NCI-H187 treated with DMSO at 0.1 percent for 48 hours (cell line): ENCODE measurements at places on chromosomes 2 and 18.

DNA sequence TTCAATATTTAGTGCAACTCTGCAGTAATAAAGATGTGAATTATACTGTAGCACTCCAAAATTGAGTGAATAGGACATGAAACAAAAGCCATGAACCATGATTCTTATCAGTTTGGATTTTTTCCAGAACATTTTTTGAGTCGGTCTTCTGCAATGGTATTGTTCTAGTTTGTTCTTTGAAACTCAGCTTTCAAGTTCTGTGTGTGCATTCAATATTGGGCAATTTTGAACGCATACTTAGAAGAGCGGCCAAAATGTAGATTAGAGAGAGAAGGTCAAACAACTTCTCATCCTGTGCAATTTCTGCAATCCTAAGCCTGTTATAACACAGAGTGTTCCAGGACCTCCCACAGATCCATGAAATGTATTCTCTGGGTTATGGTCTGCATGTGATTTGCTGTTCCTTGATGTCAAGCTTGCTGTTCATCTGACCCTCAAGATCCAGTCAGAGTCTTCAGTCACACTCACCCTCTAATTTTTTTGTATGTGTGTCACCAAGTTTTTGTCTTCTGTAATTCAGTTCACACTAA, 48.3 kb downstream of the TSPYL6 start:
- DNase-seq = no peak

- no peak for DNase-seq
Observed at GRCh38 chr2:230688490-230688889, 24.2 kb upstream of the CAB39 start.

DNA sequence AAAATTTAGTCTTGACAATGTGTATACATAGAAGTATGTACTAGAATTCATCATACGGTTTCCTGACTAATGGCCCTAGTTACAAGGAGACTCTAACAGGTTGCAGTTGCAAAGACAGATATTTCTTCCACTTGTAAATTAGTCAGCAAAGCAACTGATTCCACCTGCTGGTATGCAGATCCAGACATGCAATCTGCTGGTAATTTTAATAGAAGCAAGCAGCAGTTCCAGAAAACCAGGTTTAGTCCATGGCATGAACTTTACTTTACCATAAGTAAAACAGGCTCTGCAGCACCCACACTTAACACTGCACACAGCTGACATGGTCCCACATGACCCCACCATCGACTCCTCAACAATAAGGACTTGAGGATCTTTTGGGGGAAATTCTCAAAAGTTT, 110.9 kb upstream of the SP3 start:
- no peak for DNase-seq

DNA sequence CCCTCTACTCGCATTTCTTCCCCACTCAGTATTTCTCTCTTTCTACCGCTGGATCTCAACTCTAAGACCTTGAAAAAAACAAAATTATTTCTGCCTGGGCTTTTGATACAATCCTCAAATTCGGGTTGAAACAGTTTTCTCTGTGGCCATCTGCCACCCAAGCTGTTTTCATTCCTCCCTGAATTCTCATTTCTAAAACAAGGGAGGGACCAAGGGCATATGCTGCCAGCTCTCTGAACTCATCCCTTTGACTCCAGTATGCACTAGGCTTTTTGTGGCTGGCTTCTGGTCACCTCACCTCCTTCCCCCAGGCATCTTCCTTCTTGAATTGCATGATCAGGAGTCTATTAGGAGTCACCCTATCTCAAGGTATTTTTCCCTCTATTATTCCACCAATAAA, 49.5 kb downstream of the CCDC148 start:
- no peak for DNase-seq

DNA sequence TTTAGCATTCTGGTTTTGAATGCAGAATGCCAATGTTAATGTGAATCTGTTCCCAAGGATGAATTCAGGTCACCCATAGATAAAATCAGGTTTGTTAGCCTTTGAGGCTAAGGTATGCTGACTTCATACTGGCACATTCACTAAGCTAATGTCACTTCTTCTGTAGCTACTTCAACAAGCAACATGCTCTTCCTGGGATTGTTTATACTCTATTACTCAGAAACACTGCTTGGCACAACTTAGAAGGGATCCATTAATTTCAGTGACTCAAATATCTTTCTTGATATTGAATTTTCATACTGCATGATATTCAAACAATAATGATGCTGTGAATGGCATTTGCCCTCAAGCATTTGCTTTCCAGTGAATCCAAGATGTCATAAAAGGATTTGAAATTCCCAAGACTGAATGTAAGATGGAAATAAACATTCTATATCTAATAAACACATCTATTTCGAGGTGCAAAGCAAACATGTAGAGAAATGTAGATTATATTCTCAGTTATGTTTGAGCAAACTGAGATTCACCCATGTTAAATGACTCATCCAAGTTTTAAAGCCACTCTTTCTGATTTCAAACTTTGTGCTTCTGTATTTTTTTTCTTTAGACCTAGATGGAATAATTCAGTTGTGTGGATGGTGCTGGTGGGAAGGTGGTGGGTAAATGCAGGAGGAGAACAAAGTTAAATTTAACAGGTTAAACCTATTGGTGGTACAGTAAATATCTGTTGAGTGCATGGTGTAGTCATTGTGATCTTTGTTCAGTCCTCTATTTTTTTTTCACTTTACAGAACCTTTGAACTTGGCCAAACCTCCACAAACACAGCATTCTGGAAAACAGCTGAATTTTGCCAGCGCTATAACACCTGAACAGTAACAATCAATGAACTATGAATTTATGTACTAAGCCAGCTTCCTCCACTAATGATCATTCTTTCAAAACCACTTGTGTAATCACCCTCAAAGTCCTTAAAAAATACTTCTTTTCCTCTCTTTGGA, 162.1 kb upstream of the XIRP2 start:
- DNase-seq = no peak

DNA sequence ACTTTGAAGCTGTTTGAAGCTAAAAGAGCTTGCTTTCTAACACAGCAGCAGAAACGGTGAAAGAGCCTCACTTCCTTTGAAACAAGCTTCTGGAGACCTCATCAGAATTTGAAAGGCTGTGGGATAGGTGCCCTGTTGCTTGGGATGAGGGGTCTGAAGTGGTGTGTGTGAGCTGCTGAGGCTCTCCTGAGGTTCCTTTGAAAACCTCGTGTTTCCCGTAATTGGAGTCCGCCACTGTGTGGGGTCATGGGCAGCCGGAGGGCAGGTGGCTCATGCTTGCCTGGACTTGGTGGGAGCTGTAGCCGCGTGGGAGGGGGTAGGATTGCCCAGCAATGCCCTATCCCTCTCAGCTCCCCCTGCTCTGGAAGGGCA, 34.4 kb downstream of the CABLES1 start:
- DNase-seq = no peak

DNA sequence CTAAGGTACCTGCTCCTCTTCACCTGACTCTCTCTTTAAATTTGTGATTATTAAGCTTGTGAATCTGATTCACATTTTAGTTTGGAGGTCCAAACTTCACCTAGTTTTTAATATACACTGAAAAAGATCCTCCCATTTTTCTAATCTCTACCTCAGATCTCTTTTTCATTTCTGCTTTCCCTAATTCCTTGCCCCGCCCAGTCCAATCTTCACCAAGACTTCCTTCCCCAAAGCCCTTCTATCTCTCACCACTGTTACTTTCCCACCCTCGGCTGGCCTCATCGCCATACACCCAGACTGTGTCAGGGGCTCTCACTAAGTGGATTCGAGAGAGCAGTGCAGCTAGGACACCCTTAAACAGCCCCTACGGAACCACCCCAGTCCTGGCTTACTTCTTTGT, 40.0 kb downstream of the LBH start:
- no peak for DNase-seq

GRCh38 chr2:240672076-240672700, 10.5 kb downstream of the AQP12B start:
- no peak for DNase-seq

GRCh38 chr2:148817210-148817708, 57.8 kb upstream of the KIF5C start:
- DNase-seq = no peak

DNA sequence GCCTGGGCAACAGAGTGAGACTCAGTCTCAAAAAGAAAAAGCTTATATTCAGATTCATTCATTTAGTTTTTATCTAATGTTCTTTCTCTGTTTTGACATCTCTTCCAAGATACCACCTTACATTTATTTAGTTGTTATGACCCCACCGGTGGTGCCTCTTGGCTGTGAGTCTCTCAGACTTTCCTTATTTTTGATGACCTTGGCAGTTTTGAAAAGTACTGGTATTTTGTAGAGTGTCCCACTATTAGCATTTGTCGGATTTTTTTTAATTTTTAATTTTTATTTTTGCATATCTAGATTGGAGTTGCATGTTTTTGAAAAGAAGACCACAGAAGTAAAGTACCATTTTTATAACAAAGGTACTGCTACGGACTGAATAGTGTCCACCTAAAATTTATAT, 351.7 kb upstream of the KYNU start:
- no peak for DNase-seq
